SHP77 treated with DMSO at 0.1 percent for 48 hours (cell line): ENCODE measurements at places on chromosomes 1 and 21.

GRCh38 chr1:228837817-228838716, 102.8 kb downstream of the RHOU start:
- DNase-seq: no peak

DNA sequence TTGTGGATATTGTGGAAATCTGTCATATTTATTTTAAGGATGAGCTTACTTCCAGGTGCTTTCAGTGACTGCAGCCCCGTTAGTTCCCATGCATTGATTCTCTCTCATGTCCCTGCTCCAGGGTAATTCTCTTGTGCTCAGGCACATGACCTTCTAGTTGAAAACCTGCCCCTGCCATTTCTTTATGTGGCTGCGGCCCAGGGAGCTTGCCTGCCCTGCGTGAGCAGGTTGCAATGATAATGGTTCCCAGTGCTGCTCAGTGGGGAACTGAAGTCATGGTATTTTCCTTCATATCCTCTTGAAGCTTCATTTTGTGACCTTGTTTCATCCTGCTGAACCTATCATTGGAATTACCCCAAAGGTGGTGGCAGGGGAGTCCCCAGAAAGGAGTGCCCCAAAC, 229.8 kb downstream of the DISC1 start:
- no peak for DNase-seq

DNA sequence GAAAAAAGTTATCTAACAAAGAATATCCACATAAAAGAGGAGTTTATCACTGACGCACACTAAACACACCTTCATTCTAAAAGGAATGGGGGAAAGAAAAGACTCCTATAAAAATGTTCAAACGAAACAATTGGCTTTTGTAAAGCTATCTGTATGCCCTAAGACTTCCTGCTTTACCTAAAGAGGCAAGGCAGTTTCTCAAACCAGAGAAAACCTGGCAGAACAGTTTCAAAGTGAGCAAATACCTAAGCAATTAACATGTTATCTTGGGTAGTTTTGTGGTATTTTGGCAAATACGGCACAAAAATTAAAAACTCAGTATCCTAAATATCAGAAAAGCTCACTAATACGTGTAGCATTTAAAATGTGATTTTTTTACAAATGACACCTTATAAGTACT, 1.9 kb downstream of the PUM1 start:
- no peak for DNase-seq

DNA sequence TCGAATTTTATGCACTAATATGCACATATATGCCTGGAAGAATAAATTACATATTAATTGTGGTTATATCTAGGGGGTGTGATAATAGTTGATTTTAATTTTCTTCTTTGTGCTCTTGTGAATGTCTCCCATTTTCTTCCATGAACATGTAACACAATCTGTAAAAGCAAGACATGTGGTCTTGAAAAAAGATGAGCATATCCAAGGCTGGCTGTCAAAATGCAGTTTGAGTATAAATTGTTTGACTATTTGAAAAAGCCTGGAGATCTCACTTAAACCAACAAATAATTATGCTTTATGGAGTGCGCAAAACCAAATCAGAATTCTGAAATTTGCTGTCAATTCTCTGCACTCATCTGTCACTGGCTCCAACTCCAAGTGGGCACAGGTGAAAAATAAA, 143.9 kb downstream of the HMGB4 start:
- no peak for DNase-seq

- no peak for DNase-seq
Measured at GRCh38 chr1:206705726-206706297, 21.1 kb downstream of the MAPKAPK2 start.

DNA sequence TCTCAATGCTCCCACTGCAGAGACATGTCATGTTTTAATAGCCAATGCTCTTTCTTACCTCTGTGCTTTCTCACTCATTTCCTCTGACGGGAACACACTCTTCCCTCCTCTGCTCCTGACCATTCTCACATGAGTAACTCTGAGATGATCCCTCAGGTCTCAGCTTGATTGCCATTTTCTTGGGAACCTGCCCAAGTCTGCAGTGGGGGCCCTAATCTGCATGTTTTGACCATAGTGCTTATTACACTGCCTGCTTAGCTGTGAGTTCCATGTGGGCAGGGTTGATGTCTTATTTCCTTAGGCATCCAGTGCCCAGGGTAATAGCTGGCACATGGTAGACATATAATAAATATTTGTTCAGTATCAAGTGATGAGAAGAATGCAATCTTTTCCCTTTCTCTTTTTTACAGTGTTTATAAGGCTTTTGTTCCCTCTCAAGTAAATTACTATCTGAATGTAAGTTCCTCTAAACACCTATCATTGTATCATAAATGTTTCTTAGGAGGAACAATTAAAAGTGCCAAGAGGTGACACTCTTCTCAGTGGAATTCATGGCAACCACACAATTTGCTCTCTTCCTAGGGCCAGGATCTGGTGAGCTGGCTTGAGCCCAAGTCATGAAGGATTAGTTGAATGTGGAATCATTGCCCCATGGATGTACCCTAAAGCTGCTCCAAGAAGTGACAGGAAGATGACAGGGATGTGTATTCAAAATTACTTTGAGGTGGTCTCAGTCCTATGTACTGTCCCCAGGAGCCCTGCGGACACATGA, 485.4 kb upstream of the USP24 start:
- no peak for DNase-seq

DNA sequence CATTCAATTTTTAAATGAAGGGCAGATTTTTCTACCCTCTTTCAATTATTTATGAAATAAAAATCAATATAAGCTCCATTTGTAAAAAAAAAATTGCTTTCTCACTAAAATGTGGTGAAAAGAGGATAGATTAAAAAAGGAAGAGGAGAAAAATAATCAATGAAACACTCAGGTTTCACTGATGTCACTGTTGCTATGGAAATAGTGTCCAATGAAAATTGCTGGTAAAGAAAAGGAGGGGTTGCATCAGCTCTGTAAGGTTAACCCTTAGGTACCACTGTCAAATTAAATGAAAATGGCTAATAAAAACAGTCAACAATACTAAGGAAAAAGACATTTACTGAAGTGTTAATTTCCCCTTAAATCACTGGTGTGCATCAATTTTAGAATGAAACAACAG, 91.6 kb upstream of the TTC39A start:
- DNase-seq: peak; percentile 21

DNA sequence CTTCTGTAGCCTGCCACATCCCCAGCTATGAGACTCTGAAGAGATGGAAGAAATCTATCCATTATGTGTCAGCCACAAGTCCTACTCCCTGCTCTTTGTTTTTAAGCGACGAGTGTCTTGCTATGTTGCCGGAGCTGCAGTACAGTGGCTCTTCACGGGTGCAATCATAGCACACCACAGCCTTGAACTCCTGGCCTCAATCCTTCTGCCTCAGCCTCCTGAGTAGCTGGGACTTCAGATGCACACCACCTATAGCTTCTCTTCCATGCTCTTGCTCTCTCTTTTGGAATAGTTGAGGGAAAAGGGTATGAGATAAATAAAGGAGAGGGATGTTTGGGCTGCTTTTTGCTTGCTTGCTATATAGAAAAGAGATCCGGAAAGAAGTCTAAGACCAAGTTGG, 1.6 kb downstream of the TUFT1 start:
- DNase-seq: no peak
